NCI-H1417 (cell line): ENCODE measurements at places on chromosomes 5 and 9.

DNA sequence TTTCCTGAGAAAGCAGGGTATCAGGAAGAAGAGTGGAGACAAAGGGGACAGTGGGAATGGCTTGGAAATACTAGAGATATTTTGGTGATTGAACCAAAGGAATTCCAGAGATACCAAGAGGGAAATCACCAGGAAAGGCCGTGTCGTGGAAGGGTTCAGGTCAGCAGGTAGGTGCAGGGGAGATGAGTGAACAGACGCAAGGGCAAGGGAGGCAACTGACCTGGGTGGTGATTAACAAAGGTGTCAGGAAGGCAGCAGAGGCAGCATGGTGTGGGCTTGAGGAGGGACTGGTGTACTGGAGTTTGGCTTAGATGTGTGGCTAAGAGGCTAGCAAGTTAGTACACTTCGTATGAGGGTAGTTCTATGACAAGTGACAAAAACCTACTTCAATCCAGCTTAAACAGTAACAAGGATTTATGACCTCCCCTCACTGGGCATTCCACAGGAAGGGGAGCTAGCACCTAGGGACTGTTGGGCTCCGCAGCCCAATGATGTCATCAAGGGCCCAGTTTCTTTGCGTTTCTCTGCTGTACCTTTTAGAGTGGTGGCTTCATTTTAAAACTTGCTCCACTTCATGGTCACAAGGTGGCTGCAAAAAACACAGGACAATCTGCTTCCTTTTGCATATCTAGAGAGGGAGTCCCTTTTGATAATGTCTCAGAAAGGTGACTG, 37.0 kb downstream of the INIP start:
- no peak for DNase-seq

DNA sequence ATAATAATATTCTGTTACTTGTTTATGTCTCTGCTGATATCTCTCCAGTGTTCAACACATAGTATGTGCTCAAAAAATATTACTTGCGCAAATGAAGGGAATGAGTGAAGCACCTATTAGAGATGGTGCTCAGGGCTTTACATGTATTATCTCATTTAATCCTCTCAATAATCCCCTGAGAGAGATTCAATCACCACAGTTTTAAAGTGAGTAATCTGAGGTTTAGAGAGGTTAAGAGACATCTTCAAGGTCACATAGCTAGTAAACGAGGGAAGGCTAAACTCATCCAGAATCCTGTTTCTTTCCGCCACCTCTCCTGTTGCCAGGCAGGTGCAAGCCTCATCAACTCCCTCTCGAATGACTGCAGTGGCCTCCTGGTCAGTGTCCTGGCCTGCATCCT, 82.0 kb downstream of the UGCG start:
- DNase-seq, result no peak

GRCh38 chr5:33460210-33460609, 19.4 kb downstream of the TARS1 start:
- DNase-seq, result no peak

- DNase-seq, result no peak
Observed at GRCh38 chr5:15002173-15002572, 130.6 kb upstream of the ANKH start.

DNA sequence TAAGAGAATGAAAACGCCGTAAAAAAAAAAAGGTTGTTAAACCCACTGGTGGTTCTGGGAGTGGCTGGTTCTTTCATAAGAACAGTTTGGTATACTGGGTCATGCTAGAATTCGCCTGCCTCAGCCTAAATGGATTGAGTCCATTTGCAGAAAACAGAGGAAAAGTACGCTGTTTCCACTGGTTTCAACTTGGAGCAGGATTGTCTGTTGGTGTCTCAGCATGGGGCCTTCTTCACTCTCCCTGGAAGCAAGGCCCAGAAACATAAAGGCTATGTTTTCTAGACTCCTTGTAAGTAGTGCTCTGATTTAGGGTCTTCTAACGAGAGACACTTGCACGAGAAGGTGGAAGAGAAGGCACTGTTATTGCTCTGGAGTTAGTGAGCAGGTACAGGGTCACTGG, 116.9 kb upstream of the MTAP start:
- no peak for DNase-seq

DNA sequence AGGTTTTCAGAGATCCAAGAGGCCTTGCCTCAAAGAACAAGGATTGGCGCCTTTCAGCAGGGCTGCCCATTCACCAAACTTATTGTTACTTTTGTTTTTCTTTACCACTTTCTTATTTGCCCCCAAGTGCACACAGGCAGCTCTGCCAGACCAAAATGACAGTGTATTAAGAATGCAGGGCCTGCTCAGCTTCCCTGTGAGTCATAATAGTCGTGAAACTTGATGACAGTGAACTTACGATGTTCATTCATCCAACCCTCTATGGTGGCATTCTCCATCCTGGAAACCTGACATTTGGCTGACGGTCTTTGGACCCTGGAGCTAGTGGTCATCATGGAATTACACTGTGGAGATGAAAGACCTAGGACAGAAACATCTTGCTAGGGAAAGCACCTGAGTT, 44.3 kb downstream of the UBE2QL1 start:
- DNase-seq, result no peak

GRCh38 chr9:18478501-18479361, 4.8 kb downstream of the ADAMTSL1 start:
- no peak for DNase-seq

GRCh38 chr5:93831449-93831848, 90.0 kb upstream of the POU5F2 start:
- DNase-seq, result no peak

GRCh38 chr5:64794053-64794770, 25.5 kb downstream of the CWC27 start:
- no peak for DNase-seq

DNA sequence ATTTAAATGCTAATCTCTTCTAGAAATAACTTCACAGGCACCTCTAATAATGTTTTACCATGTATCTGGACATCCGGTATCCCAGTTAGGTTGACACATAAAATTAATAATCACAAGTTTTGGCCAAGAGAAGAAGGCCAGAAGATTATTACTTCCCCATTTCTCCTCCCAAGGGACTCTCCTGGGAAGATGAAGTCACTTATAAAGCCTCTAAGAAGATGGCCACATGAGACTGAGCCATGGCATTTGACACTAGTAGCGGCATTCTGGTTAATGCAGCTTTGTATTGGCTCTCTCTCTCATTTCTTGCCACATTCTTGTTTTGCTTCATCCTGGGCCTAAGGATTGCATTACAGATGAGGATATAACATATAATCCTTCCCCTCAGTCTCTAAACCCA, 34.5 kb upstream of the RASA1 start:
- no peak for DNase-seq

- no peak for DNase-seq
Observed at GRCh38 chr5:145818604-145819003, 16.5 kb downstream of the PRELID2 start.
